ENCODE measurements at places on chromosomes 13 and 19.

DNA sequence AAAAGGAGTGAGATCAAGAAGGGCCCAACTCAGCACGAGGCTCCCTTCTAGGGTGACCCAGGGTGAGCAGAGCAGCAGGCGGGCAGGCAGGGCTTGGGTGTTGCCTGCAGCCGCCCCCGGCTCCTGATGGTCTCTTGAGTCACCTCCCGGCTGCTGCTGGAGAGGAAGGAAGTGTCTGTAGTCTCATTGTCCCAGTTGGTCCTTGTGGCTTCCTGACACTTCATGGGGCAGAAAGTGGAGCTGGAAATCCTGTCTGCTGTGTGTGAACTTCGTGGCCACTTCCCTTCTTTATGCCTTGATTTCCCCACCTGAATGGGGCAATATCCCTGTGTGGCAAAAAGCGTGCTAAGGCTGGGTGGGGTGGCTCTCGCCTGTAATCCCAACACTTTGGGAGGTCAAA is 2.5 kb downstream of the MAP1S start:
- no peak for DNase-seq

DNA sequence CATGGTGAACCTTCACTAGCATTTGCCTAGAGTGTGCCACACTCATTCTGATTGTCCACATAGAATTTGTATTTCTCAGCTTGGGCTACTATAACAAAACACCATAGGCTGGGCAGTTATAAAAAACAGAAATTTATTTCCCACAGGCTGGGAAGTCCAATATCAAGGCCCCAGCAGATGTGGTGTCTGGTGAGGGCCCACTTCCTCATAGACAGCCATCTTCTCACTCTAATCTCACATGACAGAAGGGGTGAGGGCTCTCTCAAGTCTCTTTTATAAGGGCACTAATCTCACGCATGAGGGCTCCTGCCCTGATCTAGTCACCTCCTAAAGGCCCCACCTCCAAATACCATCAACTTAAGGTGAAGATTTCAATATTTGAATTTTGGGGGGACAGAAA is 53.6 kb downstream of the LRRC63 start:
- DNase-seq: no peak

DNA sequence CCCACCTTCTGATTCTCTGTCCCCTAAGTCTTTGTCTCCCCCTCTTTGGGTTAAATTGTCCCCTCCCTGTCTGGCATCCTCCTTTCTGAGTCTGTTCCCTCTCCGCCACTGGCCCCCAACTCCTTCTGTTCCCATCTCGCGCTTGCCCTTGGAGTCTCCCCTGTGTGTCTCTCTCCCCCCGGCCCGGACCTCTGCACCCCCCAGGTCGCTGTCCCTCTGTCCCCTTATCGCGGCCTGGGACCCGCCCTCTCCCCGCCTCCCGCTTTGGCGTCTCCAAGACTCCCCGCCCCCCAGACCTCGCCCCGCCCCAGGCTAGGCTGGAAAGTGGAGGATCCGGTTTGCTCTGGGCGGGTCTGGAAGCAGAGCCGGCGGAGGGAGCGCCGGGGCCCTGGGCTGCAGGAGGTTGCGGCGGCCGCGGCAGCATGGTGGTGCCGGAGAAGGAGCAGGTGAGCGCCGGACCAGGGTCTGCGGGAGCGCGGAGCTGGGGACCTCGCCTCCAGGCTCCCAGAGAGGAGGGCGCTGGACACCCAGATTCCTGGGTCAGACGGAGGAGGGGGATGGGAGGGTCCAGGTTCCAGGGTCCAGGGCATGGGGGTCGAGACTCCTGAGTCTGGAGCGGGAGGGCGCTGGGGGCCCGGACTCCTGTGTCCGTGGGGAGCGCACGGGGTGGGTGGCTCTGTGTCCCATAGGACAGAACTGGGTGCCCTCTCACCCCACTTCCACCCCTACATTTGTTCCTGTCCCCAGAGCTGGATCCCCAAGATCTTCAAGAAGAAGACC is at the start of gene TRPM4:
TRPM4 (plus strand) TSS at position 348 of the 780 bp plus-strand sequence; CDS start at position 423, 75 bp downstream.
- DNase-seq: peak; percentile 80

GRCh38 chr13:93736081-93736480 is 509.5 kb downstream of the GPC6 start:
- no peak for DNase-seq

DNA sequence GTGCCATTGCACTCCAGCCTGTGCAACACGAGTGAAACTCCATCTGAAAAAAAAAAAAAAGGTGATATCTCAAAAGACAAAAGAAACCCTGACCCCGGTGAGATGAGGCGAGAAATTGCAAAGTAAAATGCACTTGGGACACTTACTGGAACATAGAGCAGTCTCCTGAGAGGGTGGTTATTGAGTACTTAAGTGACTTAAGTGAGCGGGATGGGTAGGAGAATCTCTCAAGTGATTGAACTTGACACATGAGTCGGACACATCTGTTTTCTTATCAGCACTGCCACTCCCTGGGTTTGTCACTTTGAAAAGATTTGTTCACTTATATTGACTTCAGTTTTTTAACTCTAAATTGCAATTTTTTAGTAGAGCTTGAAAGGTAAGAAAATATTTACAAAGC is 2.8 kb downstream of the ZNF429 start:
- no peak for DNase-seq

DNA sequence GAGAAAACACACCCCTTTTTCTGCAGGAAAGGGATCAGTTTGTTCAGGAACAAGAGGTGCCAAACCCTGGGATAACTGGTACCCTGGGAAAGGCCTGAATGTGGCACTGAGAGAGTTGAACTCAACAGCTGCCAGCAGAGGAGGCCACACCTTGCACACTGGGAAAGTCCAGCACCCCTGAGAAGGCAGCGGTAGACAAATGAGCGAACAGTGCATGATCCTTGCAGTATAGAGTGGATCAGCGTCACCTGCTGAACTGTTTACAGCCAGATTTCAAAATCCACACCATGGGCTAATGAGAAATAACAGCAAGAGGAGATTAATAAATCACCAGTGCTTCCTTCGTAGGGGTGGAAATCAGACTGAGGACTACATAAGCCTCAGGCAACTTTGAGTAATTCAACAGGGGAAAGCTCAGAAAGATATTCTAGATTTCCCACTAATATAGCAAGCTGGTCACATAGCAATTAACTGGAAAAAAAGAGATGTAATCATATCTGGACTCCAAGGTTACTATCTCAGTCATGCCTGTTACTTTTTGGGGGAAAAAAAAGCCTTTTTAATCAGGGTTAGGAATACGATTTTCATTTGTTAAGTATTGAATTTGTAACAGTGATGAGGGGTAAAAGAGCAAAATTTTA is 52.0 kb downstream of the DCT start:
- no peak for DNase-seq

- DNase-seq: no peak
These were observed 818.4 kb downstream of the DIAPH3 start for GRCh38 chr13:59345311-59345710.

GRCh38 chr13:72122661-72123255 is 255.8 kb upstream of the DACH1 start:
- DNase-seq: no peak

DNA sequence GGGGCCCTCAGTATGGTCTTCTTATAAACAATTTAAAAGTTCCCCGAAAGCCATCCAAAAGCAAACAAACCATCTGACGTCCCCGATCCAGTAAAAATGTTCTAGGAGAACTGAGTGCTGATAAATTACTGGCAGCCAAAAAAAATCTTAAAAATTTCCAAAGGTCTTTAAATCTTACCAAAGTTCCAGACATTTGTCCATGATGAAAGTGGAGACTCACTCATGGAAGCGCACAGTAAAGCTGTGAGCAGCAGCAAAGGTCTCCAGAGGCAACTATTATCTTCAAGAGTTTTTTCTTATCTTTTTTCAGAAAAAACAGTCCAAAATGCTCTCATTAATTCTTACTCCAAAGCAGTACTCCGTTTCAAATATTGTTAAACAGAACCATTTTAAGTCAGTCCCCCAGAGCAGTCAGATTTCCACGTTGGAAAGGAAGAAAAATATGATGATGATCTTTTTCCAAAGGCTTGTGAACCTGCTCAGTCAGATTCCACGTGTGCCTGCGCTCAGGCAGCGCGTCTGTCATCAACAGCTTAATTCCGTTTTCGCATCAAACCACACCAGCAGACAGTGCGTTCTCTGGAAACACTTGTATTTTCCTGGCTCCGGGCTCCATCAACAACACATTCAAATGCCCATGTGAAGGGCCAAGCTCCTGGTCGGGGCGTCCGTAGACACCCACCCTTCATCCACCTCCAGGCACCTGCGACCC is 85.4 kb downstream of the COL4A1 start:
- DNase-seq: no peak

- no peak for DNase-seq
These were observed 548.5 kb downstream of the SLITRK1 start for GRCh38 chr13:83333614-83334388.

DNA sequence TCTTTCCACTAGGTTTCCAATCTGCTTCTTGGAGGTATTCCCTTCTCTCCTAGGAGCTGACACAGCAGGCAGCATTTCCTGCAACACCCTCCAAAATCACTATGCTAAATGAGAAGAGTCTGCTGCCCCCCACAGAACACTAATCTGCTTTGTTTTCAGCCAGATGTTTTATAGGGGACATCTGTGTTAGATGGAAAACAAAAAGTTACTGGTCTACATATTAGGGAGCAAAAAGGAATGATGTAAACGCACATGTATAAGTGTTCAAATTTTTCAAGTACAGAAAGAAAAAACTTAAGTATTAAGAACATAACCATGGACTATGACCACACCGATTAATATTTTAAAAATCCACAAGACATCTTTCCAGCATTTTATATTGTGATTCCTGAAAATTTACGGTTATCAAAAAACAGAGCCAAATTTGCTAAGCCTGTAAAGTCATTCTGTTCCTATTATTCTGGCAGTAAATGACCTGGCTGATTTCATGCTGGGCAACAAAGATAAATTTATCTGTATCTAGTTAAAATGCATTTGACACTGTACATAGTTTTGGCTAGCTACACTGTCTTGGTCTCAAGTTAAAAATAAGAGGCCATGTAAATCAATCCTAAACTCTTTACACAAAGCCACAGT is 63.3 kb downstream of the DCLK1 start:
- DNase-seq: no peak

- DNase-seq: no peak
These were observed 72.3 kb upstream of the UQCRFS1 start for GRCh38 chr19:29285187-29285687.

DNA sequence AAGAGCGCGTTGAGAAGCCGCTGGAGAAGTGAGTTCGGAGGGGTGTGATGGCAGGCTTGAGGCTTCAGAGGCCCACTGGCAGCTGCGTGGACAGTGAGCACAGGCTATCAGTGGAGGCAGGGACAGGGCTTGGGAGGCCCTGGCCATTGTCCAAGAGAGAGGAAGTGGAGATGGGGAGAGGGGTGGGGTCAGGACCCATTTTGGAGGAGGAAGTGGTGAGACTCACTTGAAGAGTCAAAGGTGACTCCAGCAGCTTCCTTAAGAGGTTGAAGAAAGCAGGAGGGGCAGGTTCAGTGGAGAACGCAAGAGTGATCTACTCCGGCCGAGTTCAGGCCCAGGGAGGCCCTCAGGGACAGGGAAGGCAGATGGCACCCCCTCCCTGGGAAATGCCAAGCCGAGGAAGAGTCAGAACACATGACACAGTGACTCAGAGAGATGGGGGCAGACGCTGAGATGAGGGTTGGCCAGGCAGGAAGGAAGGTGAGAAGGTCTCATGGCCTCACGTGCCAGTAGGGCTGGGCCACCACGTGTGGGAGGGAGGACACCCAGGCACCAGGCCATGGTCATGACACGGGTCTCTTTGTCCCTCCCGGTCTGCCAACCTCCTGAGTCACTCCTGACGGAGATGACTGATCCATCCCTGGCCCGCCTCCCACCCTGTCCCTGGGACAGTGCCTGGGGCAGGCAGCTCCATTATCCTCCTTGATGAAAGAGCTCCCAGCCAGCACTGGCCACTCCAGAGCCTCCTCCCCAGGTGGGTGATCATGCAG is 10.1 kb upstream of the CD22 start:
- no peak for DNase-seq

GRCh38 chr13:71964491-71965100 is 97.6 kb upstream of the DACH1 start:
- no peak for DNase-seq

DNA sequence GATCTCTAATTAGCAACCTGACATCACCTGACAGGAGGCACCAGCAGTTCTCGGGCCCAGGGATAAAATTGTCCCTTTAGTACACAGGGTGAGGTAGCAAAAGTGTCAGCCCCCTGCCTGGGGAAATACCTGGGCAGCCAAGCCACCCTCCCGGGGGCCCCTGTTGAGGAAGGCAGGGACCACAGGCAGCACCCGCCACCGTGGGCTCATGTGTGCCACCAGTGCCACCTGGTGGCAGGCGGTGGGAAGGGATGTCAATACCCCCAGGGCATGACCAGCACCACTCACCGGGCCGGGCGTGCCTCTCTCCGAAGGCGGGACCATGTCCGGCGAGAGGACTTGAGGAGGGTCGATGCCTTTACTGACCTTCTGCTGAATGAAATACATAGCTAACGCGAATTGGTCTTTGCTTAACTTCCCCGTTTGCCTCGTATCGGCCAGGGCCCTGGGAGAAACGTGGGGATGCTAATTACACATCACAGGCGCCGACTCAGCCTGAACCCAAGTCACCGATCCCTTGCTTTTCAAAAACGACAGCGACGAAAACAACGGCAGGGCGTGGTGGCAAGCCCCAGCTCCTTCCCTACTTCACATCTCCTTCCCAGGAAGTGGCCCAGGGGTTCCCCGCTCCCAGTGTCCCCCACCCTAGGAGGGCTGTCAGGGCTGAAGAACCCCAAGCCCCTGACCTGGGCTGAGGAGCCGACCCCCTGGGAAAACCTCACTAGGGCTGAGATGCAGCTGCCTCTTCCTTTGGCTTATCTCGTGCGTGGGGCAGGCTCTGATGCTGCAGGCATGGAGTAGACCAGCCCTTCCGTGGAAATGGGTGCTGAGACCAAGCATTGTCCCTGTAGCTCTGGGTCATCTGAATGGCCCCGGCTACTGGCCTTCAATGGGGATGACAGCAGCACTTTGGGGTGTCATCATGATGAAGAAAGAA is 53.8 kb downstream of the EPS15L1 start:
- DNase-seq: peak; percentile 89

DNA sequence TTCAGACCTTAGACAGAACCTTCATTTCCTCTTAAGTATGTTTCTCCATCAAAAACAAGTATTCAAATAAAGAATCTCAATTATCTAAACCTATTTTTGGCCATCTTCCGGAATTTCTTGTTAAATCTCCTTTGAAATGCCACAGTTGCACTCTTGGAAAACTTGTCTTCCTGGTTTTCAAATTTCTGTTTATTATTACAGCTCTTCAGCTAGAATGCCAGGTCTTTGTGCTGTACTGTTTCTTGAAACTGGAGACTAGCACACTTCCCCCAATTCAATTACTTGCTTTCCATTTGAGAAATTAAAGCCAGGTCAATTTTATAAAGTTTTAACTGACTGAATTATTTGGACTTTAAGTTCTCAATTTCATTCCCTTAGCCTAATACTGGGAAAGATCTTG is 10.2 kb downstream of the KCNRG start:
- no peak for DNase-seq

- DNase-seq: peak; percentile 33
These were observed 121.6 kb upstream of the FRY start for GRCh38 chr13:31909864-31910551.

GRCh38 chr13:29722415-29722814 is 126.9 kb upstream of the SLC7A1 start:
- no peak for DNase-seq

- no peak for DNase-seq
These were observed 46.7 kb upstream of the DCUN1D2 start for GRCh38 chr13:113537205-113537604.

GRCh38 chr19:811506-812048 is 10.2 kb downstream of the PLPPR3 start:
- DNase-seq: no peak
